ENCODE measurements at places on chromosomes 11 and 22.
A peak's percentile ranks its signal among the peaks of the same experiment; 100 is the strongest.

GRCh38 chr11:94424662-94425061, 23.4 kb upstream of the GPR83 start:
- no peak for DNase-seq

GRCh38 chr11:117097389-117098268, 599 bp downstream of the SIK3 start:
- DNase-seq, result peak; percentile 72

- no peak for DNase-seq
Measured at GRCh38 chr11:55920537-55920936, 6.2 kb upstream of the OR5W2 start.

DNA sequence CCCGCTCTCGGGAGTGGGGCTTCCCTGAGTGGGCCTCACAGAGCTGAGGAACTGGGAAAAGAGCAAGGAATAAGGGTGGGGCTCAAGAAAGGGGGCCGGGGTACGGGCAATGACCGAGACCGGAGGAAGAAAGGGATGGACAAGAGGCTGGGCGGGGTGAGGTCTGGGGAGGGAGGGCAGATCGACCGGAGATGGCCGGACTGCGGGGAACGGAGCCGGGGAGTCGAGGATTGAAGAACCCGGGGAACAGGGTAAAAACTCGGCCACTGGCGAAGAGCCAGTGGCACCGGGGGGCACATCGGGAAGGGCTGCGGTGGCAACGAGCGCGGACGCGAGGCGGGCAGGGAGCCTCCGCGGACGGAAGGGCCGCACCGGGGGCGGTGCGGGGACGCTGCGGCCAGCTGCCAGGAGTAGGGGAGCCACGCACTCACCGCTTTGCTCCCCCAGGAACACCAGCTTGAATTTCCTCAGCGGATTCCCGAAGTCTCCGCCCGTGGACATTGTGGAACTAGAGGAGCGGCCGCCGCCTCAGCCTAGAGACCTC, 667 bp downstream of the RAB6A start:
- peak; percentile 63 for DNase-seq

DNA sequence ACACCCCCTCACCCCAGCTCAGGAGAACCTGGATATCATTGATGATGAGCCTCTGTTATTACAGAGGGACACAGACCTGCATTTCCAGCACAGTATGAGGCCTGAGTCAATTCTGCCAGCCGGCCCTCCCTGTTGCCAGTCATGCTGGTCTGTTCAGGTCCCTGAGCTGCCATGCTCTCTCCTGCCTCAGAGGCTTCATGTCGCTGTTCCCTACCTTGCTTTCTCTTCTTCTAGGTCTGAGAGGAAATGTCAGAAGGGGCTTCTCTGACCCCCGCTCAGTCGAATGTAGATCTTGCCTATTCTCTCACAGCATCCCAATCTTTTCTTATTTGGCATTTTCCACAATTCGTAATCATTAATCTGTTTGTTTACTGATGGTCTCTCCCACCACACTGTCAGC, 21.8 kb upstream of the ABCC8 start:
- peak; percentile 45 for DNase-seq

- no peak for DNase-seq
Measured at GRCh38 chr11:15198284-15198683, 83.6 kb downstream of the INSC start.

- no peak for DNase-seq
Measured at GRCh38 chr22:41929418-41929810, 2.8 kb upstream of the TNFRSF13C start.

DNA sequence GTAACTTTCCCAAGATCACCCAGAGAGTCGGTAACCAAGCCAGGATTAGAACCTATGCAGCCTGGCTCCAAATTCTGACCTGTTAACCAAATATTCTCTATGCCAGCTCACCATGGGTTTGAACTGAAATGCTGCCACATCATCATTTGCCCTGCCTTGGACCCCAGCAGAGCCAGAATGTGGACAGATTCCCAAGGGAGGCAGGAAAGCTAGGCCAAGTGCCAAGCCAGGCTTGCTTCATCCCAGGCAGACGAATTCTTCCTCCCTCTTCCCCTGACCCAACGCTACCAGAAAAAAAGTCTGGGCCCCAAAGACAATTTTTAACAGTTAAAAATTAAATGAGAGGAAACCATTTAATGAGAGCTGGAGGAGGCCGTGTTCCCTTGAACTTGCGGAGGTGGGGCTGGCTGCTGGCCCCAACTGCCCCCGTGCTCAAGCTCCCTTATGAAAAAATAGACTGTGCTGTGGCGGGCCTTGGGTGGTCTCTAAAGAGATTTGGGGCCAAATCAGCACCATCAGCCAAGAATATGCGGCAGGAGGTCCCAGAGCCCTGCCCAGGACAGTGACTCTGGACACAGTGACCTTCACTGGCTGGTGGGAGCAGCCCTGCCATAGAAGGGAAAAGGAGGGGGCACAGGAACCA, 184.1 kb upstream of the SYT13 start:
- no peak for DNase-seq

GRCh38 chr11:32213223-32213622, 122.3 kb downstream of the RCN1 start:
- DNase-seq, result no peak

- DNase-seq, result no peak
Measured at GRCh38 chr11:125091877-125092664, 19.4 kb downstream of the TMEM218 start.

DNA sequence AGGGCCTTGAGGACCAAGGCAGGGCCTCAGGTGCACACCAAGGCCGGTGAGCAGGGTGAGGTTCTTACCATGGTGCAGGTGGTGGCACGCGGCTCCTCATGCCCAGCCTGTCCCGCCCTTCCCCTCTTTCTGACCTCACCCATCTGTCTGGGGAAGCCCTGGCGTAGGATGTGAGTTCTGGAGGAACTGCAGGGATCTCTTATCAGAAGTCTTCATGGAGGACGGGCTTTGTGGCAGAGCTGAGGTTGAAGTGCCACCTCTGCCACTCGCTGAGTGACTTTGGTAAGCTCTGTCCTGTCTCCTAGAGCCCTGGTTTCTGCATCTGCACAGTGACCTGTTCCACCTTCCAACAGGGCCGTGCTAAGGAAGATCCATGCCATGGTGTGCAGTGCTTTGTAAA, 49.1 kb downstream of the LRRC32 start:
- DNase-seq, result no peak

GRCh38 chr11:75159151-75159953, 8.4 kb downstream of the SLCO2B1 start:
- no peak for DNase-seq

GRCh38 chr11:28938091-28938490, 829.9 kb downstream of the METTL15 start:
- DNase-seq, result no peak

- peak; percentile 10 for DNase-seq
Measured at GRCh38 chr11:74135127-74135840, 35.5 kb downstream of the C2CD3 start.

DNA sequence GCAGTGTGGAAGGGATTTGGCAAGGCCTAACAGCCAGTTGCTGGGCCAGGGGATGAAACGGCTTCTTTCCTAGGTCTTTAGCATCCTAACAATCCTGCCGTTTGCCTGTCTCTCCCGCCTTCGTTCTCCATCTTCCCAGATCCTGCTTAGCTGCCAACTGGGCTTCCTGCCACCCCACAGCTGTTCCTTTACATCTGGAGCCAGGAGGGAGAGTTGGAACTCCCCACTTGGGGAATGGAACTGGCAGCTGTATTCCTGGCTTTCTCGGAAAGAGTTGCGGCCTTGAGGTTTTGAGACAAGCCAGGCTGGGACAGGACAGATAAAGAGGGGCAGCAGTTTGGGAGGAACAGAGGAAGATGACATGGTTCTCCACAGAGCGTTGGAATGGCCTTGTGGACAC, 59.6 kb downstream of the ST3GAL4 start:
- no peak for DNase-seq

GRCh38 chr11:23336961-23337360, 476.7 kb upstream of the CCDC179 start:
- no peak for DNase-seq

DNA sequence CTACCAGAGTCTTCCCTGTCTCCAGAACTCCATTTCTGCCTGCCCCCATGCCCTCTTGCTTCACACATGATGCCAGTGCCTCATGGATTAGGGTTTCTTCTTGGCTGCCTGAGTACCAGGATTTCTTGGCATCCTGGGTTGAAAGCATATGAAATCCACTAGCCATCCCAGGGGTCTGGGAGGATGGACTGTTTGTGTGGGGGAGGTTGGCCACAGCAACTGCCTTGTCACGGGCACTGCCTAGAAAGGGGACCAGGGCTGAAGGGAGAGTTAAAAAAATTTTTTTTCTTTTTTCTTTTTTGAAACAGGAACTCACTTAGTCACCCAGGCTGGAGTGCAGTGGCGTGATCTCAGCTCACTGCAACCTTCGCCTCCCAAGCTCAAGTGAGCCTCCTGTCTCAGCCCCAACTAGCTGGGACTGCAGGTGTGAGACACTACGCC, 4.2 kb downstream of the USP35 start:
- DNase-seq, result no peak

- DNase-seq, result no peak
Measured at GRCh38 chr11:110467556-110467955, 37.8 kb downstream of the FDX1 start.

- no peak for DNase-seq
Measured at GRCh38 chr11:14114269-14114668, 151.7 kb downstream of the SPON1 start.

GRCh38 chr11:69443138-69443967, 38.1 kb upstream of the LINC01488 start:
- peak; percentile 99 for DNase-seq

- DNase-seq, result no peak
Measured at GRCh38 chr11:69416762-69417698, 64.4 kb upstream of the LINC01488 start.

GRCh38 chr22:27853424-27853823, 51.9 kb upstream of the MN1 start:
- no peak for DNase-seq

- DNase-seq, result no peak
Measured at GRCh38 chr11:126914941-126915340, 85.6 kb downstream of the KIRREL3 start.

GRCh38 chr22:49132009-49132408, 695.7 kb downstream of the BRD1 start:
- no peak for DNase-seq

GRCh38 chr22:42881982-42882656, 25.0 kb upstream of the ARFGAP3 start:
- DNase-seq, result no peak

DNA sequence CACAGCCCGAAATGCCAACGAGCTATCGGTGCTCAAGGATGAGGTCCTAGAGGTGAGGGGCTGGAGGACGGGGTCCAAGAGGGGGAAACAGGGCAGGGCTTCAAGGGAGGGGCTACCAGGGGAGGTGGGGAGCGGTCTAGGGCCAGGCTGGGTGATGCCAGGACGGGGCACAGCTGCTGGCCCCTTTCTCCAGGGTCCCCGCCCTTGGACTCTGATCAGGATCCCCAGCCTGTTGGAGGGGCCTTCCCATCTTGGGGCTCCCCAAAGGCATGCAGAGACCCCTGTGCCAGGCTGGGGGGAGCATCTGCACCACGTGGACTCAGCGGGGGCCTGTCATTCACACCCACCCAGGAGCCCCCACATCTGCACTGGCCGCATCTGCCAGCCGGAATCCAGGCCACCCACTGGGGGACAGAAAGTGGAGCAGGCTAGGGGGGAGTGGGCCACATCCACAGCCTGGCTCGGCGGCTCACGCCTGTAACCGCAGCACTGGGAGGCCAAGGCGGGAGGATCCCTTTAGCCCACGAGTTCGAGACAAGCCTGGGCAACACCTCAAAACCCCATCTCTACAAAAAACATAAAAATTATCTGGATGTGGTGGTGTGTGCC, 18.9 kb downstream of the EPS8L2 start:
- DNase-seq, result no peak

GRCh38 chr11:40170078-40170477, 1289.4 kb downstream of the LRRC4C start:
- no peak for DNase-seq

- no peak for DNase-seq
Measured at GRCh38 chr11:85089654-85090053, 537.5 kb downstream of the DLG2 start.

DNA sequence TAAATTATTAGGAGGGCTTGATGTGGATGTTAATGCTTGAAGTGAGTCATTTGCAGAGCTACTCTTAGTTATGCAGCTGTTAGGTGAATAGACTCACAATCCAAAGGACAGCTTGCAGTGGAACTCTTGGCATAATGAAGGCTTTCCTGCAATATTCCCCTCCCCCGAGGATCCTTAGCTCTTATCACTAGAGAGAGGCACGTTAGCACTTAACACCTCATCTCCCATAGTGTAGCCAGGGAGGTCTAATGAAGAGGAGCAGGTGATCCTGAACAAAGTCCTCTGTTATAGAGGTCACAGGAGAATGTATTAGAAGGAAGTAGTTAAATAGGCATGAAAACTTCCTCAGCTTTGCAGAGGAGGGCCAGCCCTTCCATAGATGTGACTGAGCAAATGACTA, 919.2 kb upstream of the FAT3 start:
- no peak for DNase-seq

DNA sequence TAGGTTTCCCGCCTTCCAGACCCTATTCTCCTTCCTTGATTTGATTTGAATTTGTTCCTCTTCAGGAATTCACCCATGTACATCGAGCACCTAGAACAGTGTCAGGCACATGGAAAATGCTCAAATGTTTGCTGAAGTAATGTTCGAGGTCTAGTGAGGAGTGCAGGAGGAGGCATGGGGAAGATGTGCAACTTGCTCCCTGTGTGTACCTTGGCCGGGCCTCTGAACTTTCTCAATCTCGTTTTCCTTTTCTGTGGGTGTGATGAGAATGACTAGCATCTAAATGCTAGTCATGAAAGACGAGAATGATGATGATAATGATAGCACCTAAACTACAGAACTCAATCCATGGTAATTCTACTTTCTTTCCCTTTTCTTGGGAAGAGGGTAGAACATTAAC, 279.1 kb upstream of the PLET1 start:
- no peak for DNase-seq

DNA sequence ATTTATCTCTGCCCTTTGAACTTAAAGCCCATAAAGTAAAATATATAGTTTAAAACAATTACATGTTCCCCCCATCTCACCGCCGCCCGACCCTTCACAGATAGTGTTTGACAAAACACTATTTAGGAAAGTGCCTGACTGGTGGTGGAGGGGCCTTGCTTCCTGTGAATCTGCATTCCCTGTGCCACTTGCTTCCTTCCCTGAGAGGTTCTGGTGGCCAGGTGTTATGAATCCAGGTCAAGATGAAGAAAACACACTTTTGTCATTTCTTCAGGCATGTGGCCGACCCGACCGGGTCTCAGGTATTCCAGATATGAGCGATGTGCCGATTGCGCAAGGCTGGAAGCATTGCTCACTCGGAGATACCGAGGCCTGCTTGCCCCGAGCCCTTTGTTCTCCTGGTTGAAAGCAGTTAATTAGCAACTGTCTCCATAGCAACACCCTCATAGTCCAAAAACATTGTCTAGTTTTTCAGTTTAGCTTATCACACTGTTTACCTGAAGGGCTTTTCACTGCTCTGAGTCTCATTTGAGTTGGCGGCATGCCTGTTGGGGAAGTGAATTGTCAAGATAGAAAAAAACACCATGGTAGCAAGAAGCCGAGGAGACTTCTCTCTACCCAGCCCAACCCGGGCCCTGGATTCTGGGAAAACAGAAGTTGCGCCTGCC, 128.3 kb downstream of the TEAD1 start:
- peak; percentile 26 for DNase-seq
